ENCODE measurements at places on chromosomes 12 and 14.

- DNase-seq, result no peak
Observed at GRCh38 chr14:37060496-37061260, 111.7 kb downstream of the SLC25A21 start.

GRCh38 chr12:26389343-26389742 lies 194.0 kb downstream of the SSPN start:
- DNase-seq, result no peak

DNA sequence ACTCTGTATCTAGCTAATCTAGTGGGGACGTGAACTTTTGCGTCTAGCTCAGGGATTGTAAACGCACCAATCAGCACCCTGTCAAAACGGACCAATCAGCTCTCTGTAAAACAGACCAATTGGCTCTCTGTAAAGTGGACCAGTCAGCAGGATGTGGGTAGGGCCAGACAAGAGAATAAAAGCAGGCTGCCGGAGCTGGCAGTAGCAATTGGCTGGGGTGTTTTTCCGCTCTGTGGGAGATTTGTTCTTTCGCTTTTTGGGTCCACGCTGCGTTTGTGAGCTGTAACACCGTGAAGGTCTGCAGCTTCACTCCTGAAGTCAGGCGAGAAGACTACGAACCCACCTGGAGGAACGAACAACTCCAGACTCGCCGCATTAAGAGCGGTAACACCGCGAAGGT lies 76.5 kb downstream of the SPRING1 start:
- no peak for DNase-seq

- no peak for DNase-seq
Observed at GRCh38 chr12:53208877-53209463, 1.9 kb upstream of the ITGB7 start.

- no peak for DNase-seq
Observed at GRCh38 chr14:26265170-26265685, 332.6 kb downstream of the NOVA1 start.

- no peak for DNase-seq
Observed at GRCh38 chr12:120212301-120212700, 11.4 kb upstream of the RPLP0 start.

GRCh38 chr14:54579621-54580020 lies 12.7 kb downstream of the SAMD4A start:
- no peak for DNase-seq

DNA sequence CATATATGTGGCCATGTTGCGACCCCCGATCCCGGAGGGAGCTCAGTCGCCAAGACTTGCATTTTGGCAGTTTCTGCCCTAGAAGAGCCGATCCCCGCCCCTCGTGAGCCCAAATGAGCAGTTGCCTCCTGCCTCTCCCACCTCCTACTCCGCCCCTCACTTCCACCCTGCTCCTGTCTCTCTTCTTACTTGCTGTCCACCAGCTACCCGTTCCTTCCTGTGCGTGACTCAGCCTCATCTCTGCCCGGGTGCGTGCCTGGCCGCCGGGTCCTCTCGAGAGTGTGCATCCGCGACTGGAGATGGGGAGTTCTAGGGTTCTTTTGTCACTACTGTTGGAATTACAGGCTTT lies 585 bp downstream of the GPATCH2L start:
- DNase-seq, result peak; percentile 76

DNA sequence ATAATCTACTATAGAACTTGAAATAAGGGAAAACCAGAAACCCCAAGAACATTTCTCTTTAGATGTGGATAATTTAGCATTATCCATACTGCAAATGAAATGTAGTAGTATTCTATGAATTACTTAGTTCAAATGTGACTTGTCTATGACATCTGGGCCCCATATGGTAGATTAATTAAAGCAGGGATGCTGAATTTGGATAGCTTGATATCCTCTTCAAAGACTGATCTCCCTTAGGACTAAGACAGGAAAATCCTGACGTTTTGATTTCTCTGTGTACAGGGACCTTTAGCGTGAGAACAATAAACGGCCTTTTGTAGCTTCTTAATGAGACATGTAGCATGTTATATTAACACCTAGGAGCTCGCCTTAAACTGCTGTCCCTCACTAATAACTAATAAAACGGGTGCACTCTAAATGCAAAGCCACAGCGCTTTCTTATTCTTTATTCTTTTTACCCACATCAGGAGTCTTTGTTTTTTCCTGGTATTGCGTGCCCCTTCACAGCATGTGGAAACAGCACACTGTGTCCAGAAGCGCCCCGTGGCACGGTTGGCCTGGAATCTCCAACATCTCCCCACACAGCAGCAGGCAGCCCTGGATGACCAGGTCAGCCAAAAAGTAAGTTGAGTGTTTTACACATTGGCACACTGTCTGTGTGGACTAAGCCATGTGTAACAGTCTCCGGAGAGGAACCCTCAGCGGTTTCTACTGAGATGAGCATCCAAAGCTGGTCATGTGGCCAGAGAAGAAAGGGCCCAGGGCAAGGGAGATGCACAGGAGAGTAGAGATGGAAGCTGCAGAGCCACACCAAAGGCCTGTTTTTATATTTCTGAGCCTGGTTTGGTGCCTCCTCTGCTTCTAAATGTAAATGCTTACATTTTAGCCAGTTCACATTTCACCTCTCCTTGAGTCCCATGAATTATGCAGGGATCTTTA lies 93.1 kb downstream of the SRGAP1 start:
- no peak for DNase-seq

DNA sequence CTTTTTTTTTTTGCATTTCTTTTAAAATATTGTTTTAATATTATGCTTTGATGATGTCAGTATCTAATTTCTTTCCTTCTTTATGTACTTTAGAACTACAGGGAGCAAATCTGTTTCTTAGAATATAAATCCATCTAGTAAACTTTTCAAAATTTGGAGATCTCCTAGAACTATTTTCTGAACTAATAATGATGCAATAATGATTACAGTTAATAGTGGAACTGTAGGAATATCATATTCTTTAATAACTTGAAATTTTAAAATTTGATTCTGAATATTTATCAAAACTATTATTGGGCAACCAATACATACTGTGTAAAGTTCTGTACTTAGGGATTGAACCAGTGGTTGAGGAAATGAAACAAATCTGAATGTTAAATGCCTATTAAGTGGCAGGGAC lies 23.1 kb upstream of the PMCH start:
- no peak for DNase-seq

DNA sequence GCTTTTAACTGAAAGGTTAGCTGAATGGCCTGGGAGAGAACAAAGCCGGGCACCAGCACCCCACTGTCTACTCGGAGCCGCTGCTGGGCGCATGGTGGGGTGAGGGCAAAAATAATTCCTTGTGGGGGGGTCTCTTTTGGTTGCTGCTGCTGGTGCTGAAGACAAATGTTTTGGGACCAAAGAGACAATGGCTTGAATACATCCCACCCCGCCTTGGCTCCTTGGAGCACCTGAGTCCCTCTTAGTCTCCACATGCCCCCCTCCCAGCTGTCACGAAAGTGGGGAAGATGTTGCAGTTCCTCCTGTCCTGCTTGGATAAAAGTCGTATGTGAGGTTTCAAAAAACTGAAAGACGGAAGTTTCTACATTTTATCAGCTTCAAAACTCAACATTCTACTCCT lies 85.0 kb downstream of the PIWIL1 start:
- no peak for DNase-seq

- no peak for DNase-seq
Observed at GRCh38 chr14:48628870-48629269, 953.5 kb upstream of the MDGA2 start.

DNA sequence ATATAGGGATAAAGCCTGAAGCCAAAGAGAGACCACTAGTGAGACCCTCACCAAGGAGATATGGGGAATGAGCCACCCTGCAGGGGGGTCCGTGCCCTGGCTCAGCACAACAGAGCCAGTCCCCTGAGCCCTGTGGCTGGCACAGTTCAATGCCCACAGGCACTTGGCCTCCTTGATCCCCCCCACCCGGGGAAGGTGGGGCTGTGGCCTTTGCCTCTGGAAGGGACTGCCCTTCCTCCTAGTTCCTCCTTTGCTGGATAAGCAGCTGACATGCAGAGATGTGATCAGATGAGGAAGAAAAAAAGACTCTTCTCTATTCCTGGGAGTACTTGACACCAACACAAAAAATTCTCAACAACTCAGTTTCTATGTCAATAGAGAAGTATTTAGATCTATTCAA lies 19.9 kb downstream of the TTC7B start:
- no peak for DNase-seq

DNA sequence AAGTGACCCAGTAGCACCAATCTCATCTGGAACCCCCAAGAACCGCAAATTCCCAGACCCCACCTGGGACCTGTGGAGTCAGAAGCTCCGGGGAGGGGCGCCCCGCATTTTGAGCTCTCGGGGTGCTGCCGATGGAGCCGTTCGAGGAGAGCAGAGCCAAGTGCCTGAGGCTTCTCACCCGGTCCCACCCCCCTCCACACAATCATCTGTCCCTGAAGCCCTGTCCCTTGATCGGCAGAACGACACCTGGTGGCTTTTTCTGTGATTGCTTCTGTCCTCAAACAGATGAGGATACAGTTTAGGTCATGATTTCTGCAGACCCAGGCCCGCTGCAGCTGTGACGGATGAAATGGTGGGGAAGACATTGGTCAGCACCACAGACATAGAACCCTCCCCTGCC lies 74.7 kb downstream of the NOC4L start:
- peak; percentile 42 for DNase-seq

GRCh38 chr12:3743803-3744202 lies 9.1 kb downstream of the CRACR2A start:
- no peak for DNase-seq

- no peak for DNase-seq
Observed at GRCh38 chr12:53380794-53381730, 1.1 kb downstream of the SP1 start.

DNA sequence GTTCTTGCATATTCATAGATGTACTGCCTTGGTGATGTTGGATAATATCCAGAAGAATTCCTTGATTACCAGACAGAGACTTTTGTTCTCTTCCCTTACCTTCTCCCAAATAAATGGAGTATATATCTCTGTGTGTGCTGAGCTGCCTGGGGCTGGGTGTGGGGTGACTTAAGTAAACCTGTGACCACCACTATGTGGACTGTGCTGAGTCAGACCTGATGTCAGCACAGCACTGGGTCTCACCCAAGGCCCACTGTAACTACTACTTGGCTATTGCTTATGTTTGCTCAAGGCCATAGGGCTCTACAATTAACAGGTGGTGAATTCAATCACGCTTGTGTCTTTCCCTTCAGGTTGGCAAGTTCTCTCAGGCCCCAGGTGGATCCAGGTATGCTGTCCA lies 145.7 kb upstream of the MDGA2 start:
- no peak for DNase-seq

DNA sequence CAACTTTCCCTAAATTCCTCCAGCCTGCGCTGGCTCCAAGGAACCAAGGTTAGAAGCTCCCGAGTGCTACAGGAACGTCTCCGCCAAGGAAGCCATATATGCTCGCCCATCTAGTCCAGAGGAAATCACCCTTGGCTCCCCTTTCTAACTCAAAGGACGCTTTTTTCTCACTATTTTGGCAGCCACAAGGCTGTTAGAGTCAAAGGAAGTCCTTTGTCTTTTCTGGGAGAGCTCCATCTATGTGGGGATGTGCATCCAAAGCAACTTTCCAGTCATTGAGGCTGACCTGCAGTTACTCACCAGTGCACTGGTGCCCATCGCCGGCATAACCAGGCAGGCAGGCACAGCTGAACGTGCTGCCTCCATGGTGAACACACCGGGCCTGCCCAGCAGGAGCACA lies 37.6 kb downstream of the RTRAF start:
- no peak for DNase-seq

DNA sequence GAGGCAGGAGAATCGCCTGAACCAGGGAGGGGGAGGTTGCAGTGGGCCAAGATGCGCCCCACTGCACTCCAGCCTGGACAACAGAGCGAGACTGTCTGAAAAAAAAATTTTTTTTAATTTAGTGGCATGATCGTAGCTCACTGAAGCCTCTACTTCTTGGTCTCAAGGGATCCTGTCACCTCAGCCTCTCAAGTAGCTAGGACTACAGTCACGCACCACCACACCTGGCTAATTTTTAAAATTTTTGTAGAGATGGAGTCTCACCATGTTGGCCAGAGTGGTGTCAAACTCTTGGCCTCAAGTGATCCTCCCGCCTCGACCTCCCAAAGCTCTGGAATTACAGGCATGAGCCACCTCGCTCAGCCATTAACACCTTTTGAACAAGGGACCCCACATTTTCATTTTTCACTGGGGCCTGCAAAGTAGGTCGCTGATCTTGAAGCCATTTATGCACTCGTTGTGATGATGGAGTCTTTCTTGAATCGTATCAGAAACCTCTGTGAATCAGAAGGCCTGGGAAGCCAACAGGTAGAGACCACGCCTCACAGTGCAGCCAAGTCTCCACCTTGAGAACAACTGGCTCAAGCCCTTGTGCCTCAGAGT lies 5.9 kb downstream of the HCAR1 start:
- DNase-seq, result no peak

DNA sequence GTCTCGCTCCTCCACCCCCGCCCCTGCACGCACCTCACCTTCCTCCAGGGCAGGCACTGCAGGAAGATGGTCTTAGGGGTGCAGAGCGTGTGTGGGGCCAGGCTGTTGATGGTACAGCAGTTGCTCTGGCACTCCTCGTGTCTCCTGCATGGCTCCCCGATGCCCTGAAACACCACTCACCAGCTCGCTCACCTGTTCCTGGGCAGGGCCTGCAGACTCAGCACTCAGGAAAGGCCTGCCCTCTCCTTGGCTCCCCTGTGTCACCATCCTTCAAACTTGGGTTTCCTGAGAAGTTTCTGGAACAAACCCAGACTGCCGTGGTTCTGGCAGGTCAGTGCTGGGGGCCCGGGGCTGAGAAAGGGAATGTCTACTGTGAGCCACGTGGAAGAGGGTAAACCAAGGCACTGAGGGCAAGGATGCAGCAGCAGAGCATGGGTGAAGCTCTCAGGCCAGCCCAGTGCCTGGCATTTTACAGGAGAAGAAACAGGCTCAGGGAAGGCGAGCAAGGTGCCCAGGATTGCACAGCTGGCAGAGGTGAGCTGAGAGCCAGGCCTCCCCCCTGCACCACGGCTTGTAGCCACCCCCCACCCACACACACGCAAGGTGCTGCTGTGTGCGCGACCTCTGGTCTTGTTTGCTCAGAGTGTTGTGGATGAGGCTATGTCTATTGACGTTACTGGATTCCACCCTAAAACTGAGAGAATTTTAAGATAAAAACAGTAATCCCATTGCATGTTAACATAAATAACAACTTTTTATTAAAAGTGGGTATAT lies 5.5 kb downstream of the LRCOL1 start:
- DNase-seq, result no peak

GRCh38 chr12:71415336-71416231 lies 24.0 kb upstream of the LGR5 start:
- DNase-seq, result peak; percentile 36

- no peak for DNase-seq
Observed at GRCh38 chr12:46573347-46573658, 200.7 kb upstream of the SLC38A2 start.

DNA sequence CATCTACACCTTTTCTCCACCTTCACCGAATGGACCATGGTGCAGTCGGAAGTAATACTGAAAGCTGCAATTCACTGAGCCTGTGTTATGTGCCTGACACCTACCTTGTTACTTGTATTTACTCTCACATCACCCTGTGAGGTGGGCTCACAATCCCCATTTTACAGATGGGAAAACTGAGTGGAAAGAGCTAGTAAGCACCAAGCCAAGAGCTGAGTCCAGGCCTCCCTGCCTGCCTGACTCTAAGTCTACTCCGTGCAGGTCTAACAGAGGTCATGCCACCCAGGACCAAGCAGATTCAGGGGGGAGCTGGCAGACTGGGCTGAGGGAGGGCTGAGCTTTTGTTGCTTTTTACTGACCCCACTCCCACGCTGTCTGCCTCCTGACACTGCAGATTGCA lies 29.1 kb upstream of the TC2N start:
- DNase-seq, result no peak
